Ecto neural progenitor cell (in vitro differentiated cells): ENCODE measurements at places on chromosomes 3 and 15.

DNA sequence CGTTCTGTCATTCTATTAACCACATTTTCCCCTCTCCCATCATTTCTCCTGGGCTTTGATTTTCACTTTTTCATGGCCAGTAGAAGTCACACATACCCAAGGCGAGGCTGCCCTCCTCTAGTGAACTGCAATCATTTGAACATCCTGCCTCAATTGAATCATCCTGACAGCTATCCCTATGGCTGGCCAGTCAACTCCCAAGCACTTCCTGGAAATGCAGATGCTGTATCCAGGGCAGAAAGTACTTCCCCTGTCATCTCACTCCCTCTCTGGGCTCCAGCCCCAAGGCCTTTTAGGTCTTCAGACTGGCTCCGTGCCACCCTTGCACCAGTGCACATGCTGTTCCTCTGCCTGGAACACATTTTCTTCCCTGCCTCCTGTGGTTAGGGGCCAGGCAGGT lies 738.3 kb upstream of the CFAP20DC start:
- DNase-seq = no peak

DNA sequence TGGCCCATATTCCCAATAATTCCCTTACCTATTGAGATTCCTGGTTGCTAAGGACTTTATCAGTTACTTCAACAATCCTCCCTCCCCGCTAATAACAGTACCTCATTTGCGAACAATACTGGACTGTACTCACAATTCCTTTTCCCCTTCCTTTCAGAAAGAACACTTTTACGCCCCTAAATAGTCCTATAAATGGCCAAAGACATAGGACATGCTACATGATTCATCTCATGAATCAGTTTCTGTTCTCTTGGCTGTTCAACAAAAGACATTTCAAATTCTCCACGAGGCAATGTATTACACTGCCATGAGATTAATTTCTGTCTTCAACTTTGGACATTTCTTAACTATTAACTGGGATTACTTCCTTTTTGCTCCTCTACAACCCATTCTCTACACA lies 264.4 kb downstream of the TIGIT start:
- no peak for DNase-seq

DNA sequence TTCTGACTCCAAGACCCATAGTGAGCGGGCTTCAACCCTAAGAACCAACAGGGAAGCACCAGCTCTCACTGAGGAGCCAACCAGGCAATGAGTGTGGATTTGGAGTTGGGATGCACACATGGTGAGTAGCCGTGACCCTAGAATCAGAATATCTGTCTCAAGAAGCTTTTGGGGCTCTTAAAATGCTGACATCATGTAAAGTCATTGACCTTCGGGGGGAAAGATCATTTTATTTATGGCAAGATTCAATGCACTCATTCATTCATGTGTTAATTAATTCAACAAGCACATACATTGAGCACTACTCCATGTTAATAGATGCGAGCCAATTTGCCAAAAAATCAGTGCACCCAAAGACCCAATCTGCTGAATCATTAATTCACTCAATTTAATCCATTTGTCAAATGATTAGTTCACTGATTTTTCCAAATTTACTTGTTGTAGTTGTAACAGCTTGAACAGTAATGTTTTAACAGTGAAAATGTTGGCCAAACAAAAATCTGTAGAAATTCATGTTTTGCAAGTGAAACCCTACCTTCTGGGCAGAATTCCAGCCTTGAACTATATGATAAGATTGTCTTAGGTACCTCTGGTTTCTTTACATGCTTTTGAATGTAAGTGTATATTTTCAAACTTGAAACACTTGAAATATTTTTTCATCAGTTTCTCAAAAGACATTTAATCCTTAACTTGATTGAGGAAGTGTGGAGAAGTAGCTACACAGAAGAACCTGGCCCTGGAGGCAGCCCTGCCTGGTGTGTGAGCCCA lies 29.8 kb upstream of the LACTB start:
- no peak for DNase-seq

DNA sequence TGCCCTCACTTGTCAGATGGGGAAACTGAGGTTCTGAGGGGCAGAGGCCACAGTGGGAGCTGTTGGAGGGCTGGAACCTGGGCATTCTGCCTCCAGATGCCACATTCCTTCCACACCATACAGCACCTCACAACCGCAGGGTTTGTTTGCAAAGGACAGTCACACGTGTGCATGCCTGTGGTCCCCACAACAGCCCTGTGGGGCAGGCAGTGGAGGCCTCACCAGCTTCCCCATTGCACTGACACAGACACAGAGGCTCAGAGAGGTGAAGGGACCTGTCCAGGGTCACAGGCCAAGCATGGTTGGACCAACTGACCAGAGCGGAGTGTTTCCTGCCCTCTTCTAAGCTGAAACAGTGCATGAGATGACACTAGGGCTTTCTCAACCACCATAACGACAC lies 75.2 kb upstream of the SEC13 start:
- DNase-seq = no peak

DNA sequence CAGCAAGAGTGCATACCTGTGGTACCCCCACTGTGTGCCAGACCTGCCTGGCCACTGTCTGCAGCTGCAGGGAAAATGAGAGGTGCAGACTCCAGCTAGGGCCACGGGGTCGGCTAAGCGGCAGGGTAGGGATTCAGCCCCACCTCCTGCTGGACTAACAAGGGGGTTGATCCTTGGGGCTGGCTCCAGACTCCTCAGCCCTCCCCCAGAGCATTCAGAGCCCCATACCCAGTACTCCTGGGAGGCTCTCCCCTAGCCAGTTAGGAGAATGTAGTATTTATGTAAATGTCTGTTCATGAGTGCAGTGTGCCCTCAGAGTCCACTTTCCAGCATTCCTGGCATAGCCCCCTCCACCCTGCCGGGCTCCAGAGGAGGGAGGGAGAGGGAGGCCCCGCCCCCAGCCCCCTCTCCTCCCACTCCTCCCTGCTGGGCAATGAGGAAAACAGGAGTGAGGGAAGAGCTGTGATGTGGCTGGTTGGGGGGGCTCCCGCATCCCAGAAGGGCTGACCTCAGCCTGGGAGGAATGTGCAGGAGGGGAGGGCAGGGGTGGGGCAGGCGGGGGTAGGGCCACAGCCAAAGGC lies 4.5 kb upstream of the SEMA3B start:
- peak; percentile 91 for DNase-seq

- DNase-seq = no peak
These were observed 17.4 kb upstream of the NPTN start for GRCh38 chr15:73650416-73651126.

- DNase-seq = no peak
These were observed 783.3 kb downstream of the ZPLD1 start for GRCh38 chr3:103218146-103218545.

- no peak for DNase-seq
These were observed 174.8 kb upstream of the BHLHE40 start for GRCh38 chr3:4804161-4805058.

DNA sequence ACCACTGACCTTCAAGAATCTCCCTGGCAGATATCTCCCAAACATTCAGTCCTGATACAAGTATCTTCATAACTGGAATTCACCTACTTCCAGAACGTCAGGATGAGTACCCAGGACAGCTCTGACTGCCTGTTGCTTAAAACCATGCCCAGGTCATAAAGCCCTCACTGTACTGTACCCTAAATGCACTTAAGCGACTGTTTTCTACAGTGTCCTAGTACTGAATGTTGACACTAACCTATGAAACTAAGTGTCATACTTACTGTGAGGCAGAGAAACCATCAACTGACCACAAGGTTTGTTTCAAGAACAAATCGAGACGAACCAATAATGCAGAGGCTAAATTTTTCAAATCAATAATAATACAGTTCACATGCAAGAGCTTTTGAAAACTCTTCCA lies 178.7 kb upstream of the NSMCE3 start:
- no peak for DNase-seq

GRCh38 chr15:75131269-75131643 lies 70.4 kb upstream of the C15orf39 start:
- DNase-seq = no peak

- no peak for DNase-seq
These were observed 28.6 kb downstream of the MAGEF1 start for GRCh38 chr3:184683234-184683633.

DNA sequence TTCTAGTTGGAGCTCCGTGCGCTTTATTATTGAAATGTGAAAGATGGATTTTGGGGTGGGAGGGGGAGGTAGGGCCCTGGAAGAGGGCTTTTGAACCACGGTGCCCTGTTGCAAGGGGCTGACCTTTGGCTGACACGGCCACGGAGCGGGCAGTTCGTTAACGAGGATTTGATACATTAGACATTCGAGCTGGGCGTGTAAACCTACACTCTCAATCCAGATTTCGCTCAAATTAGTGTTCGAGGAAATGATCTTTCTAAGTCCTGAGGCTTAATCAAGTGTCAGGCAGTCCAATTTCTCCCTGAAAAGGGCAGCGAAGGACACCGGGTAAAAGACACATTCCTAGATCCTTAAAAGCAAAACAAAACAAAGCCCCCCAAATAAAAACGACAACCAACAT lies 13.0 kb downstream of the ZIC1 start:
- DNase-seq = peak; percentile 52

GRCh38 chr15:73950831-73951561 lies 24.7 kb downstream of the LOXL1 start:
- peak; percentile 84 for DNase-seq

DNA sequence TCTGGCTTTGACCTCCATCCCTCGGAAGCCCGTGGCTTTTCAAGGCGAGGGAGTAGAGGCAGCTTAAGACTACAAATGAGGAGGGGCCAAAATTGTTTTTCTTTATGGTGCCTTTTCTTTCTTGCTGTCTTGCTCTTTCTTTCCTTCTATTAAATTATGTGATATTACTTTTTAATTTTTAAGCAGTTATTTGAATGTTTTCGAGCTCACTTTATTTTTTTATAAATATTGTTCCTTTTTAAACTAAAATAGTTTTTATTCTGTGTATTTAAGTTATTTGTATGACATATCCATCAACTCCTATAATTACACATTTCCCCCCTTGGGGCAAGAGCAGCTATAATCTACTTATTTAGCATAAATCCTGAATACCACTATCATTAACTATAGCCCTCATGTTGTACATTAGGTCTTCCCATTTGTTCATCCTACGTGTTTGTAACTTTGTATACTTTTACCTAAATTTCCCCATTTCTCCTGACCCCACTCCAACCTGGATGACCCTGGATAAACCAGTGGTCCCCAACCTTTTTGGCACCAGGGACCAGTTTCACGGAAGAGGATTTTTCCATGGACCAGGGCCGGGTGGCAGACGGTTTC lies 622 bp upstream of the PLSCR1 start:
- DNase-seq = no peak

DNA sequence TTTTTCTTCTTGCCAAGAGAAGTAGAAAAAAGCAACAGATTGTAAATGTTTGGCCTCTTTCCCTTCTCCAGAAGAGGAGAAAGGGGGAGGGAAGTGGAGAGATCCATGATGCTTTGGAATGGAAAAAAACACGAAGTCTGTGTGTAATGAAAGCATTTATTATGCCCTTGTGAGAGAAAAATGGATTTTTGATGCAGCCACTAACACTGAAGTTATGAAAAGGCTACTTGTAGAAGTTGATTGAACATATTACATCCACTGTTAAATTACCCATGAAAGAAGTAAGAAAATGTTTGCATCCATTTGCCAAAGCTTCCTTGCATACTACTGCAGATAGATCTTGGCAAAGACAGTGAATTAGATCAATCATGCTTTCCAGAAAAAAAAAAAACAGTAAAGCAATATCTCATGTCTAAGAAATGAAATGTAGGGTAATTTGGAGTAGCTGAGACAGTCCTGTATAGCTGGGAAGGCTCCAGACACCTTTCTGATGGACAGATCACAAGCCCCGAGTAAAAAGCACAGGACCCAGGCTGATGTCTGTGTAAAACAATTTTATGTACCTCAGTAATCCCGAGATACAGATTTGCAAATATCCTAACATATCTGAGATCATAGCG lies 295.5 kb downstream of the PLOD2 start:
- no peak for DNase-seq

DNA sequence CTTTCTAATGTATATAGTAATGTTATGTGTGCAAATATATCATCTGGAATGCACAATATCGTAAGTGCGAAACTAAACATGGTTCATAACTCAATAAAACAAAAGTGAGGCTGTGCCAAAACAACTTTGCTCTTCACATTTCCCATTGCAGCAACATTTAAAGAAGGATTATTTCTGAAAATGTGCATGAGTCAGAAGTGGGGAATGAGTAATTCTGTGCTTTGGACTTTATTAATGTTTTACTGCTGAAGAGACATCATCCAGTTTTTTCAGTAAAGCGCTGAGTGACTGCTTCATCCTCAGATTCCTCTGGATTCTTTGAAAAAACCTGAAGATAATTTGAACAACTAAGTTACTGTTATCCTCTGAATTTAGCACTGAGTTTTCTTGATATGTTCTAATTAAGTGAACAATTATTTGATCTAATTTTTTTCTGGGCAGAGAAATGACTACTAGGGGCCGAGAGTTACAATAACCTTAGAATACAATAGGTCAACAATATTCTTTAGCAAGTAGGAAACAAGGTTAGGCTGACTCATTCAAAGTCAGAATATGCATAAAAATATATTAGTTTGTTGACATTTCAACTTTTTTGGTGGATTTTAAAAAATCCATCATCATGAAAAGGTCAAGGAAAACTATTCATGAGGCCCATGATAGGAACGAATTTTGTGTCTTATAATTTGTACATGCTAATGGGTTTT lies 20.0 kb upstream of the PLCL2 start:
- DNase-seq = no peak

DNA sequence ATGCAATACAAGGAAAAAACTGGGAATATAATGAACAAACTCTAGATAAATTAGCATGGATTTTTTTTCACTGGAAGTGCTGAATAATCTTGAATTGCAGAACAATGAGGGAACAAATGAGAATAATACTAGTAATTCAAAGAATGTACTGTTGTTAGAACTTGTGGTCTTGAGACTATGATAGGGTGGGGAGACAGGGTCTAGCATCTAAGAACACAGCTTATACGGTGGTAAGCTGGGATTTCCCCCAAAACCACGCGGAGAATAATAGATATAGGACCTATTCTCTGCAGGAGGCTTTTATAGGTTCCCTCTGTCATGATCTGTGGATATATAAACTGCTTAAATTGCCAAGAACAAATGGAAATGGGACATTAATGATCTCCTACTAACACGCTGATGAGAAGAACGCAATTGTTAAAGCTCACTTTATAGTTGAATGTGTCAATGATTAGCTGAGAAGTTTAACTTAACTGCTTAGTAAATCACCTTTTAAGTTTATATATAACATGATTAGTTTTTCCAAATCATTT lies 692.3 kb downstream of the ZPLD1 start:
- no peak for DNase-seq

DNA sequence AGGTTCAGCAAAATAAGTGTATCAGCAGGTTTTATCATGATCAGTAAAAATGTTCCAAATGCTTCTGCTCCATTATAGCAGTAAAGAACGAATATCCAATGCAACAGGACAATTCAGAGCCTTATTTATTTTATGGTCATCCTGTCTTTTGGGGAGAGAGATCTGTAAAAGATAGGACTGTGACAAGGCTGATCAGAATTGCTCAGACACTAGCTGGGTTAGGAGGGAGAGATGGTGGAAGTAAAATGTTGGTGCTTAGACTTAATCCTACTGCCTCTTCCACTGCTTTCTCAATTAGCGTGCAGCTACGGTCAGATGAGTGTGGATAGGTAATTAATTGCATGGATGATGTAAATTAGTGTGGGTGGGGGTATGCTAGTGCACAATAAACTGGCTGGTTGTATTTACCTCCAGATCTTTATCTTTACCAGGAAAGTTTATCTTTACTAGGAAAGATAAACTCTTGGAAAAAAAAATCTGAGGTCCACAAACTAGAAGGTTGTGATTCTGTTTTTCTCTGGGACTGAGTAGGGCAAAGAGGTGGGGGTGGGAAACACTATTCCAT lies 2.2 kb downstream of the EID1 start:
- DNase-seq = no peak

- DNase-seq = peak; percentile 60
These were observed 15.5 kb upstream of the PLA2G4E start for GRCh38 chr15:42036112-42036905.

GRCh38 chr3:158568784-158569183 lies 2.2 kb upstream of the MLF1 start:
- DNase-seq = no peak
